ENCODE measurements at places on chromosomes 7 and 10. TPM values are rescaled to one million over a fixed set of nuclear protein-coding genes. Genes with fewer than 3 reads are reported as not detected.
A peak's percentile ranks its signal among the peaks of the same experiment; 100 is the strongest.

- DNase-seq, result no peak
Measured at GRCh38 chr7:155344270-155344617, 46.6 kb downstream of the INSIG1 start.

GRCh38 chr7:98862716-98863420, 6.9 kb downstream of the TMEM130 start:
- DNase-seq, result no peak

- DNase-seq, result no peak
Measured at GRCh38 chr7:3215624-3216585, 85.1 kb upstream of the SDK1 start.

DNA sequence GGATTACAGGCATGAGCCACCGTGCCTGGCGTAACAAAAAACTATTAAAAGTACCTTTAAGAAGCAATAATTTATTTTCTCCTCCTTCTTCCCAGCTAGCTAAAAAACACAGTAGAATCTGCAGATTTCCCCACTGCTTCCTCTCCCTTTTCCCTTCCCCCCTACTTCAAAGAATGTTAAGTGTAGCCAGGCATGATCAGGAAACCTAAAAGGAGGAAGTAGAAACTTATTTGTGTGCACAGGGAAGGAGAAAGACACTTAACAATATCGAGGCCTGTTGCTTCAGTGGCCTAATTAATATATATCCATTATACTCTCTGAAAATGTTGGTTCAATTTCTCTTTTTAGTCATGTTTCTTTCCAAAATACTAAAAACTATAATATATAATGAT, 127.7 kb downstream of the NRBF2 start:
- peak; percentile 75 for DNase-seq

DNA sequence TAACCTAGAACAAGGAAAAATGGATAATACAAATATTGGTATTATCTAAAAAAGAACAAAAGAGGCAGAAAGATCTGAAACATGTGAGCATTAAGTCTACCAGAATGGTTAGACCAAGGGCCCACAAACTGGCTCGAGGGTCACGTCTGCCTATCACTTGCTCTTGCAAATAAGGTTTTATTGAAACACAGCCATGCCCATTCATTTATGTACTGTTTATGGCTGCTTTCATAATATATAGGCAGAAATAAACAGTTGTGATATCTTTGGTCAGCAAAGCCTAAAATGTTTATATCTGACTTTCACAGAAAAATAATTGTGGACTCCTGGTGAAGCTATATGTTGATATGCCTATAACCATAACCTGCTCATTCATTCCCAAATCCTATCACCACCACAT, 71.8 kb downstream of the AASS start:
- no peak for DNase-seq

GRCh38 chr10:46539596-46540411, 16.7 kb downstream of the GPRIN2 start:
- no peak for DNase-seq

HBP1 gene
- total RNA-seq, result 127 TPM

DNA sequence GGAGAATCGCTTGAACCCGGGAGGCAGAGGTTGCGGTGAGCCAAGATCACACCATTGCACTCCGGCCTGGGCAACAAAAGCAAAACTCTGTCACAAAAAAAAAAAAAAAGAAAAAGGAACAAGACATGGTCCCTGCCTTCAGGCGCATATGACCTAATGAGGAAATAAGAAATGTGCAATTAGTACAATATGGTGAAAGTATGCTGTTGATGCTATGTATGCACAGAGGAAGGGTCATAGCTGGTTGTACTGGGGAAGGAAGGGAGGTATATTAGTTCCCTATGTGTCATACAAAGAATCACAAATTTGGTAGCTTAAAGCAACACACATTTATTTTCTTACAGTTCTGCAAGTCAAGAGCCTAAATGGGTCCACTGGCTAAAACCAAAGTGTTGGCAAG, 97.8 kb upstream of the MPP7 start:
- peak; percentile 38 for DNase-seq

- no peak for DNase-seq
Measured at GRCh38 chr10:46293228-46293627, 6.4 kb downstream of the ANTXRL start.

GRCh38 chr7:105853931-105854419, 22.4 kb downstream of the ATXN7L1 start:
- DNase-seq, result no peak

PDZD7 gene
- 0.85 TPM for total RNA-seq

BLNK gene
- 205 TPM for total RNA-seq

BHLHA15 gene
- 0.92 TPM for total RNA-seq

- DNase-seq, result no peak
Measured at GRCh38 chr7:44445986-44446671, 44.3 kb downstream of the NUDCD3 start.

GRCh38 chr7:142298627-142299026, 40.8 kb upstream of the PRSS58 start:
- no peak for DNase-seq

DNA sequence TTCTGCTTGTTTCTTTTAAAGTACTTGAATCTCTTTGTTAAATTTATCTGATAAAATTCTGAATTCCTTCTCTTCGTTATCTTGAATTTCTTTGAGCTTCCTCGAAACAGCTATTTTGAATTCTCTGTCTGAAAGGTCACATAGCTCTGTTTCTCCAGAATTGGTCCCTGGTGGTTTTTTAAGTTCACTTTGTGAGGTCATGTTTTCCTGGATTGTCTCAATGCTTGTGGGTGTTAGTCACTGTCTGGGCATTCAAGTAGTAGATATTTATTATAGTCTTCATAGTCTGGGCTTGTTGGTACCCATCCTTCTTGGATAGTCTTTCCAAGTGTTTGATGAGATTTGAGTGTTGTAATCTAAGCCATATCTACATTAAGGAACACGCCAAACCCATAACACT, 1060.6 kb downstream of the LRMDA start:
- no peak for DNase-seq

NEUROG3 gene
- total RNA-seq, result not detected

DNA sequence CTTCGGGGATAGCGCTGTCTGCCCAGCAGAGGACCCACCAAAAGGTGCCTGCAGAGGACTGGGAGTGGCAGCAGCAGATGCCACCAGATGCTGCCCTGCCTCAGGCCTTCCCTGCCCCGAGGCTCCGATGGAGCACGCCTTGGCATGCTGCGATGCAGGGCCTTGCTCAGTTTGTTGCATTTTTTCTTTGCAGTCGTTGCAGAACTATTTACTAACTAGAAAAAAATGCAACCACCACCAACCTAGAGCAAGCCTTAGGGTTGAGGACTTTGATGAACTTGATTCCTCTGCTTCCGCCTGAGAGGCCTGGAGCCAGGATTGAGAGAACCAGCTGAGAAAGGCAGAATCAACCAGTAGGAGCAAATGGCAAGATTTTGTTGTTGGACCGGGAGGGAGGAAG, 585.6 kb upstream of the MKI67 start:
- no peak for DNase-seq

Data from B cell (primary cell).